ENCODE measurements at places on chromosomes 11 and 22.

GRCh38 chr11:11382858-11383532 lies 29.9 kb upstream of the CSNK2A3 start:
- no peak for DNase-seq

- no peak for DNase-seq
Measured at GRCh38 chr22:49662681-49663080, 165.0 kb downstream of the BRD1 start.

DNA sequence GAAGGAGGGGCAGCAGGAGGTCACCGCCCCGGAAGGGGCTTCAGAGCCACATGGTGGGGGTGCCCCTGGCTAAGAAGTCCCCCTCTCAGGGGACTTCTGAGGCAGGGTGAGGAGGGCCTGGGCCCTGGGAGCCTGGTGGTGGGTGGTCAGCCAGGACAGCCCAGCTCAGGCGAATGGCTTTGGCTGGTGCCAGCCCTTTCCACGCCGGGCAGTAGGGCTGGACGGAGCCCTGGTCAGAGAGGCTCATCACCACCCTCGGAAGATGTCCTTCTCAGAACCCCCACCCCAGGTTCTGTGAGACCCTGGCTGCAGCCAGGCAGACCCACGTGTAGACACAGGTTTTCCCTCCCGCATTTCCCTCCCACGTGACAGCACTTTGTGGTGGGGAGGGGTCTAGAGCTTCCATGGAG lies 35.9 kb downstream of the OSBPL5 start:
- no peak for DNase-seq

- DNase-seq, result no peak
Measured at GRCh38 chr11:3995949-3996554, 98.5 kb upstream of the RRM1 start.

GRCh38 chr11:25423436-25424199 lies 908.3 kb upstream of the ANO3 start:
- no peak for DNase-seq

GRCh38 chr11:10385696-10386095 lies 69.4 kb upstream of the AMPD3 start:
- DNase-seq, result no peak

DNA sequence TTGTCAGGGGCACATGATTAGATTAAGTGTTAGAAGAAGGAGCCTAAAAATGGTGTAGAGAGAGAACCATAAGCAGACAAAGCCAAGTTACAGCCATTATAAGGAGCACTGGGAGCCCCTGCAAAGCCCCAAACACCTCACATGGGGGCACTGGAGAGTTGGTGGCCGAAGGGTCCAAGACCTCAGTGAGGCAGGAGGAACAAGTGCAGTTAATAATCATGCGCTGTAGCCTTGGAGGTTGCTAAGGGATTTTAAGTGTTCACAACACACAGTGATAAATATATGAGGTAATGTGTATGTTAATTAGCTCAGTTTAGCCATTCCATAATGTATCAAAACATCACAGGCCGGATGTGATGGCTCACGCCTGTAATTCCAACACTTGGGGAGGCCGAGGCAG lies 54.4 kb upstream of the JAM3 start:
- no peak for DNase-seq

DNA sequence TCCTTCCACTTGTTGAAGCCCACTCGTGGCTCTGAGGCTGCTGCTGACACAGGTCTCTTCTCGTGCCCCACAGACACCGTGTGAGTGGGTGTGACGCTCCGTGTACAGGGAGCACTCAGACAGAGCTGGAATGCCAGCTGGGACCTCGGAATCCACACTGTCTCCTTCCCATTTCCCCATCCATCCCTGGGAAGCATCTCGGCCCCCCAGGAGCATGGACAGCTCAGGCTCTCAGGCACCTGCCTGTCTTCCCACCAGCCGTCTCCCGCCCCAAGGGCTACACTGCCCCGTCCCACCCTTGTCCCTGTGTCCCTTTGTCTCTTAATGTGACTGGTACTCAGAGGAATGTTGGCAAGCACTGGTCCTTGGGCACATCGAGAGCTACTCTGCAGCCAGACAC lies 63.8 kb downstream of the ARHGAP8 start:
- DNase-seq, result no peak

DNA sequence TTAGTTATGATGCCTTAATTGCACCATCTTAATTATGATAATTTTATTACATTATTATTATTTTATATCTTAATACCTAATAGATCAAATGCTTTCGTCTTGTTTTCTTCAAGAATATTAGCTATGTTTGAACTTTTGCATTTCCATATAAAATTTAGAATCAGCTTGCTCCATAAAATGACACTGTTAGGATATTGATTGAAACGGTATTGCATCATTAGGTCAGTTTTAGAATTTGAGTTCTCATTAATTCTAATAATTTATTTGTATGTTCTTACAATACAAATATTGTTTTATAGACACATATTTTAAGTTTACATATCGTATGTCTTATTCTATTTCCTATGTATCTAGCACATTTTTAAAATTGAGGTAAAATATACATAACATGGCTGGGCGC lies 6.7 kb downstream of the CFAP68 start:
- no peak for DNase-seq

GRCh38 chr22:17627961-17628405 lies 566 bp downstream of the ATP6V1E1 start:
- no peak for DNase-seq

GRCh38 chr11:68601147-68601546 lies 83.2 kb upstream of the GAL start:
- no peak for DNase-seq

DNA sequence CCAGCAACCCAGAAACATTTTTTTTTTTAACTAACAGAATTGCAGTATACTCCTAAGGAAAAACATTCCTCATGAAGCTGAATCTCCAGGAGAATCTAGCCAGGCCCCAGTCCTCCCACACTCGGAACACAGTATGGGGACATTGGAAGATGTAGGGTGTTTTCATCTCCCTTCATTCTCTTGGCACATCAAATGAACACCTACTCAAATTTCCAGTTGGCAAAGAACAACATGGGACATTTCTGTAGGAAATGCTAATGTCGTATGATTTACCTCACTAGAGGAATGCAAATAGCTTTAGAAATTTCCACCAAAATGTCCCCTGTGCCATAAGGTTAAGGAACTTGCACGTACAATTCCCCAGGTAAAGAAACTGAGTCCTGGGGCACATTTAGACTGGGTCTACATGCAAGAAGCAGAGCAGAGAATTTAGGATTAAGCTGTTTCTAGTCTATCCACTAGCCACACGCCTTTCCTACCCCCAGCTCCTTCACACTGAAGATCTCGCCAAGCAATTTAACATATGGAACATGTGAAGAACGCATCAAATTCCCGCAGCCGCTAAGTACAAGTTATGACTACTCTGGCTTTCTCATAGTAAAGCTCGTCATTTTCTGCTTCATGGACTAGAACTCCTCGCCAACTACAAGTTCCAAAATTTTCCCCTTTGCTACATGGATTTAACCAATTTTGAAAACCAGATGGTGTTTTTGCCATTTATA lies 2.9 kb upstream of the CADM1 start:
- no peak for DNase-seq

DNA sequence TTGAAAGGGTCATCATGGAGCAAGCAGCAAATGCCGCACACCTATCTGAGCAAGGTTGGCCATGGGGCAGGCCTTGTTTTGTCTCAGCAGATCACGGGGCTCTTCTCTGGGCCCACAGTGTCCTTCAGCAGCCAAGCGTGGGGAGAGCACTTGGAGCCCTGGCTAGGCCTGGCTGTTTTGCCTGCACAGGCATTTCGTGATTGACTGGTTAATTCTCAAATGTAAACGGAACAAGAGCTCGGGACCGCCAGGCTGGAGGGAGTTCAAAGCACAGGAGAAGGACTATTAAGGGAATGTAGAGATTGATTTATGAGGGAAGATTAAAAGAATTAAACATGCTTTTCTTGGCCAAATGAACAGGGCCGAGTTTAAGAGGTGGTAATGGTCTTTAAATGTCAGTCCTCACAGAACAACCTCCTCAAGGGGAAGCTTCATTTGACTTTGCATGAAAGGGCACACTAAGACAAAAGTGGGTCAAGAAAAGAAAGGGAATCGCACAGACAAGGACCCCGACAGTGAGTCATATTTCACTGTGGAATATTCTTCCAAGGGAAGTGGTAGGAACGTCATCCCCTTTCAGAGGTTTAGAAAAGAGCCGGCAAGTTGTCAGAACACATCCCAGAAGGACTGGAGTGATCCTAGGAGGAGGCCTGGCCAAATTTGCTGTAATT lies 20.7 kb downstream of the SPON1 start:
- DNase-seq, result no peak

DNA sequence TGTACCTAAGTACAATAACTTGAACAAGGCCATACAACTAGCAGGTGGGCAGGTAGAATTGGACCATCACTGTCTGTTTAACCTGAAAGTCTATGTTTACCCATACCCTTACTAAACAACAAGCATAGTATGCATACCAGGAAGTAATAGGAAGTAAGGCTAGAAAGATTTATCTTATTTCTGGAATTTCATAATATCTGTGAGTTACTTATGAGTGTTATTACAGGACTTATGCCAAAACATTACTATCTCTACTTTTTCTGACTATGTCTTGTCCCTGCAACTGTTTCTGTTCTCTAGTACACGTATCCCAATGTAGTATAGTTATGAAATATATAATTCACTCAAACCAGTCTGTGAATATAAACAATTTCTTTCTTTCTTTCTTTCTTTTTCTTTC lies 1400.8 kb upstream of the TENM4 start:
- no peak for DNase-seq

DNA sequence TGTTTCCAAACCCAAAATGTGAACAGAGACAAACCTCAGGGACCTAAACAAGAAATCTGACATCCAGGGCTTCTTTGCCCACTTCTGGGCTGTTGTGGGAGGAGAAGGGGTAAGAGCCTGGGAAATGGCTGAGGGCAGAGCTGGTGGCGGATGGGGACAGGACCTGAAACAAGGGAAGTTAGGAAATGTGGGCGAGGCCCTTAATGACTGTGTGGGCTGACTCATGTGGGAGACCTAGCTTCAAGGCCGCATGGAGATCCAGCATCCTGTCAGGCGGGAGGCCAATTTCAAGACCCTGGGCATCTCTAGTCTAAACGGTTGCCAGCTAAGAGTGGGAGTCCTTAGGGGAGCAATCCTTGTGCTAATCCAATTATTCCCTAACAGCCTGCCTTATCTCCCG lies 2.1 kb upstream of the OAF start:
- no peak for DNase-seq

- no peak for DNase-seq
Measured at GRCh38 chr11:33567004-33567403, 133.6 kb downstream of the C11orf91 start.

GRCh38 chr11:86174101-86175046 lies 70.2 kb upstream of the EED start:
- DNase-seq, result no peak

- no peak for DNase-seq
Measured at GRCh38 chr22:48250286-48250895, 1487.9 kb downstream of the TBC1D22A start.

DNA sequence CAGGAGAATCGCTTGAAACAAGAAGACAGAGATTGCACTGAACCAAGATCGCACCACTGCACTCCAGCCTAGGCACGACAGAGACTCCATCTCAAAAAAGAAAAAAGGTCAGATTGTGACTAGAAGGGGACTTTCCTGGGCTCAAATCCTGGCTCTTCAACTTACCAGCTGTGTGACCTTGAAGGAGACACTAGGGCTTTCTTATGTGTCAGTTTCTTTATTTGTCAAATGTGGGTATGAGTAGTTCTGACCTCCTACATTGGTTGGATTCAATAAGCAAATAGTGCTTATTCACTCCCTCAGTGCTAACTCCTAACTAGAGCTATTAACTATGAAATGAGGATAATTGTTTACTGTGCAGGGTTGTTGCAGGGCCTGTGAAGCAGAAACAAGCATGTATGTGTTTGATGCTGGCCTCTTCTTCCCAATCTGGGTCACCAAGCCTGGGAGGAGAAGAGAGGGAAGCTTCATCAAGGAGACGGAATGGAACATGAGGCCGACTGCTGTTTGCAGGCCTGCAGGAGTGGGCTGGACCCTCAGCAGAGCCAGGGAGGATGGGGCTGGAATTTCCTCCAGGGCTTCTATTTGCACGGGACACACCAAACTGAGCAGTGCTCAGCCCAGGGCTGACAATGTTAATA lies 22.5 kb downstream of the RHOD start:
- no peak for DNase-seq

- no peak for DNase-seq
Measured at GRCh38 chr11:59216641-59217564, 4.2 kb upstream of the MPEG1 start.

DNA sequence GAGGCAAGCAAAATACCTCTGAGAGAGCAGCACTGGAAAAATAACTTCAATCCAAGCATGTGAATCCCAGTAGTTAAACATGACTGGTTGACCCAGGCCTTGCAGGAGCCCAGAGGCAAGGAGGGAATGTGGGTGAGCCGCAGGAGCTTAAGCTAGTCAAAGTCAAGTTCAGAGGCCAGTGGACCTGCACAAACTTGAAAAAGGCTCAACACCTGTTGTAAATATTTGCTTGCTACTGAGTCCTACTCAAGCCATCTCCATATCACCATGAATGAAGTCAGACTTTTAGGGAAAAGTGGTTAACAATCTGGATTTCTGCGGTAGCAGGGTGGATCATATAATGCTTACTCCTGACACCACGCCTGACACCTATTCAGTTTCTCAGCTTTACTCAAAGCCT lies 4.8 kb upstream of the CAT start:
- no peak for DNase-seq

GRCh38 chr22:45051946-45052345 lies 42.1 kb upstream of the PHF21B start:
- no peak for DNase-seq

GRCh38 chr22:25419247-25420113 lies 145.0 kb upstream of the GRK3 start:
- no peak for DNase-seq

DNA sequence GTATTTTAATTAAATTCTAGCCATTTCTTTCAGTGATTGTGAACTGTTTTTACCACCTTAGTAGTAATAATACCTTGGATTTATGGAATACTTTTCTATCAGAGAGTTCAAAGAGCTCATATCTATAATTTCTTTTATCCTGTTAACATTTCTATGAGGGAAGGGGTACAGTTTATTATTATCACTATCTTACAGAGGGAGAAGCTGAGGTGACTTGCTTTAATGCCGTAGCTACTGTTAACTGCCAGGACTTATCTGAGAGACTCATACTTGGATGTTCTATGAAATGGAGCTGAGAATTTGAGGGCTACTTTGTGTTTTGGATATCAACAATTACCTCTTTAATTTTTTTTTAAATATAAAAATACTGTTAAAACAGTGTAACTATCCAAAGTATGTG lies 3.3 kb downstream of the REXO2 start:
- DNase-seq, result no peak

DNA sequence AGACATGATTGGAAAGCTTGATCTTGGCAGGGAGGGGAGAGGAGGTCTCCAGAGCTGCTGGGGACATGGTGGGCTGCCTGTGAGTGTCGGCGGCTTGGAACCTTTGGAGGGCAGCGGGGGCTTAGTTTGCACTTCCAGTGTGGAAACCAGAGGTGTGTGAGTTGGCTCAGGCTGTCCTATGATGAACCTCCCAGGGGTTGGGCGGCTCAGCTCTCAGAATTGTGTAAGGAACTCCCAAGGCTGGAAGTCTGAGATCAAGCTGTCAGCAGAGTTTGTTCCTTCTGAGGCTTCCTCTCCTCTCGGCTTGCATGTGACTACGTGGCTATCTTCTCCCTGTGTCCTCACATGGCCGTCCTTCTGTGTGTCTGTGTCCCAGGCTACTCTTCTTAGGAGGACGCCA lies 87.9 kb upstream of the B3GAT1 start:
- DNase-seq, result no peak
